ENCODE measurements at places on chromosomes 7 and 10. TPM values are rescaled to one million over a fixed set of nuclear protein-coding genes. Genes with fewer than 3 reads are reported as not detected.

DNA sequence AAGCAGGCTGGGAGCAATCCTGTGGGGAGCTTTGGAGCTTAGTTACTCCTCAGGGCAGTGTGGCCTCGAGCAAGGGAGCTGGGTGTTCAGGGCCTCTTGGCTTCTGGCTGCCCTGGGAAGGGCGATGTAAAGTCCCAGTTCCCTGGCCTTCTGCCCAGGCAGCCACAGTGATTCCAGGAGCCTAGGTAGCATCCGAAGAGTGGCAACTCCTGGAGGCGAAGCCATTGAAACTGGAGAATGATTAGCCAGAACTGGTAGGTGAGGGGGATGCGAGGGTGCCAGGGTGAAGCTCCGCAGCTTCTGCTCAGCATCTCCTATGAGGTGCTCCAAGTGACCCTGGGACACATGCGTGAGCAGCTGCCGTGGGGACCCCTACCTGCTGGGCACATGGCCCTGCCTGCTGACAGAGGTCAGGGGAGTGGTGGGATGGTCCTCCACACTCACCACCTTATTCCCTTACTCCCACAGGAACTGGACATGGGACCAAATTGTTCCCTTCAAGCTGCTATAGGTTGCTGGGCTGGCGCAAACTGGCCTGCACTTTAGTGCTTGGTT lies 7.8 kb upstream of the GDF2 start:
- DNase-seq = no peak

The MSS51 gene
- total RNA-seq = 3.1 TPM

DNA sequence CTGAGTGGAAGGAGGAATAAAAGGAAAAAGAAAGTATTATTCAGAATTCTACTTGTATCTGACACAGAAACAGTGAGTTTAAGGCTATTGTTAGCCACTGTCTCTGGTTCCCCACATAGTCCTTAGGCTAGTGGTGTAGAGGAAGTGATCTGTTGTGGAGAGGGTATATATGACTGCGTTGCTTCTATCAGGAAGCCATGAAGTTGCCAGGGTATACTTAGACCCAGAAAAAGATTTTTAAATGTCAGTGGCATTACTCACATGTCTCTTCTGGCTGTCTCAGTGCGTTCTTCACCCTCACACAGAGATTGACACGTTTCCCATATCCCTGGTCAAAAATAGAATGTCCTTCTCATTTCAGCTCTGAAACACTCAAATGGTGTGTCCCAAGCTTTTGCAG lies 72.7 kb downstream of the SEM1 start:
- no peak for DNase-seq

DNA sequence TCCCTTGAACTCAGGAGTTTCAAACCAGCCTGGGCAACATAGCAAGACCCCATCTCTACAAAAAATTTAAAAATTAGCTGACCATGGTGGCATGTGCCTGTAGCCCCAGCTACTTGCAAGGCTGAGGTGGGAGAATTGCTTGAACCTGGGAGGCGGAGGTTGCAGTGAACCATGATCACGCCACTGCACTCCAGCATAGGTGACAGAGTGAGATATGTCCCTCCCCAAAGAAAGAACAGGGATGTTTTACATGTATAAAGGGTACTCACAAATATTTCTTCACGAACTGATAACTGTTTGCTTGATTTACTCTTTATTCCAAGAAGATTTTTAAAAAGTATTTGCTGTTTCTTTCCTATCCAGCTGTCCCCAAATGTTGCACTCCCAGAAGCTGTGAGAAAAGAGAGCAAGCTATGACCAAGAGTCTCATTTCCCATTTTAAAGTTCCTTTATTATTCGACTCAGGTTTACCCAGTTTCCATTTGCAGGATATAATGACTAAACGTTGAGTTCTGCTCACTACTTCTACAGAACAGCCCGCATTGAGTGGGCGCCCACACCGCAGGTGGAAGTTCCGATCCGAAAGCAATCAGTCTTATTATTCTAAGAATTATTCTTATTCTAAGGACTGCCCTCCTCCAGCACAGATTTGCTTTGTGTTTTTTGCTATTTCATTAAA lies 90.7 kb downstream of the APBB1IP start:
- no peak for DNase-seq

DNA sequence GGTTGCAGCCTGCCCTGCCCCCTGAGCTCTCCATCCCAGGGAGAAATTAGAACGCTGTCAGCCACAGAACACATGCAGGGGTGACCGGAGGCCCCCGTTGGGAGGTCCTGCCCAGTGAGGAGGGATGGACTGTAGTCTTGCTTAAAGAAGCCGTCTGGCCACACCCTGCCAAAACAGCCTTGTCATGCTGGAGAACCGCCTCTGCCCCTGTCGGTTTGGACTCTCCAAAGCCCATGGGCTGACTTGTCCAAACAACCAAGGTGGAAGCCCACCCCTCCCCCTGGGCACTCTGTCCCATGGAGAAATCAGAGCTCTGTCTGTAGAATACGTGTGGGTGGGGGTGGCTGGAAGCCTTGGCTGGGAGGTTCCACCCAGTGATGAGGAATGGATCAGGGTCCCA lies 12.7 kb upstream of the TBATA start:
- no peak for DNase-seq

DNA sequence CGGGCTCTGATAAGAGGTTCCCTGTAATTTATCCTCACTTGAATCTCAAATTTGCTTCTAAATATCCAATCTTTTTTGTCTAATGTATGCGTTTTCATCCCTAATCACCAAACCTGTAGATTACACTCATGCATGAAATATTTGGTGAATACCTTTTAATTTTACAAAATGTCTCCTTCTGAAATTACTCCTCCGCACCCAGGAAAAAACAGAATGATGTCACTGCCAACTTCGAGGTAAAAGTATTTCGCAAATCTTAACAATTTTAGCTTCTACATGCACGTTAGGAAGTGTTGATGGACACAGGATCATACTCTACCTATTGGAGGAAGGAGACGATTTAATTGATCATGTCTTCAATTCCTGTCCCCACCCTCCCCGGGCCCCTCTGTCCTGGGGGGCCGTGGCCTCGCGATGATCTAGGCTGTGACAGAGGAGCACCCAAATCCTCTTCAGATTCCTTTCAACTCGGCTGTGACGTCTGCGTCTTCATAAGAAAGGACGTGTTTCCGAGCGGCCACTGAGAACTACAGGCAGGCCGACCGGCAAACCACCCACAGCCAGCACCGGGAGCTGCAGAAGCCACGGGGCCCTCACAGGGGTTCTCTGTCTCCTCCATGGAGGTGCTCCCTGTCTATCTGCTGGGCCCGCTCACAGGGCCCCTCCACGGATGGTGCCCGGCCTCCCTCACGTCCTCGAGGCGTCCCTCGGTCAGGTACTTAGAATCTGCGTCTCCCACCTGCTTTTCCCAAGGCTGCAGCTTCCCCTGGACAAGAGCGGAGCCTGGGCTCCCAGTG lies 8.7 kb upstream of the FAM20C start:
- DNase-seq = no peak

- DNase-seq = no peak
These were observed 261.1 kb downstream of the NRG3 start for GRCh38 chr10:82136103-82136502.

DNA sequence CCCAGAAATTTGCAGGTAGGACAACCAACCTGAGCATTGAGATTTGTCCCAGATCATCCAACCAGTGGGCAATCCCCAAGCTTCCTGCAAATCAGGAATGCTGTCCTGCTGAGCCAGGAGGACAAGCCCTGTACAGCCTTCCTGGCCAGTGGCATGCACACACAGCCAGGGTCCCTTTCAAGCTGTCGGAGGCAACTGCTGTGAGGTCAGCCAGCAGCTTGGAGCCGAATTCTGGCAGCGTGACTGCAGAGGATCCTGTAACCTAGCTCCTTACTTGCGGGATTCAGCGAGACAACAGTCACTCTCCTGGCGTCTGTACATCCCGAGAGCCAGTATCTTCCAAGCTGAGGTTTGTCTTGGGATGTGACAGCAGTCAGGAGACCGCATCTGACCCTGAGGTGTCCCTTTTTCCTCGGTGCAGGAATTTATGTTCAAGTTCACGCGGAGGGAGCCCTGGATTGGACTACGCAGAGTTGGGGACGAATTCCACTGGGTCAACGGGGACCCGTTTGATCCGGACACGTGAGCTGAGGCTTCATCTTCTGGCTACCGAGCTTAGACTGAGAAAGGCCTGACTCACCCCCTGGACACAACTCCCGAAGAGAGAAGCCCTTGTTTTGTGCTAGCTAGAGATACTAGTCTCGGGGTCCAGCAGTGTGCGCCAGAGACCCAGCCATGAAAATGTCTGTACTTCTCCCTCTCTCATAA lies 18.3 kb downstream of the CLEC2L start:
- no peak for DNase-seq

Data from activated T-helper 1 cell treated with anti-CD3 and anti-CD28 coated beads, Interleukin-12 subunit alpha, Interleukin-12 subunit beta, Interleukin-2, Interleukin-4 antibody, amounts not matched to agents 30 ng/mL and 10 ng/mL and 1 ng/mL, durations not matched to agents 14 hours and 24 hours and 36 hours (primary cell).